ENCODE measurements at places on chromosomes 2 and 18.

- DNase-seq = no peak
Measured at GRCh38 chr2:15705310-15705709, 113.6 kb downstream of the DDX1 start.

- DNase-seq = peak; percentile 98
Measured at GRCh38 chr2:37858400-37858711, 66.7 kb upstream of the RMDN2 start.

DNA sequence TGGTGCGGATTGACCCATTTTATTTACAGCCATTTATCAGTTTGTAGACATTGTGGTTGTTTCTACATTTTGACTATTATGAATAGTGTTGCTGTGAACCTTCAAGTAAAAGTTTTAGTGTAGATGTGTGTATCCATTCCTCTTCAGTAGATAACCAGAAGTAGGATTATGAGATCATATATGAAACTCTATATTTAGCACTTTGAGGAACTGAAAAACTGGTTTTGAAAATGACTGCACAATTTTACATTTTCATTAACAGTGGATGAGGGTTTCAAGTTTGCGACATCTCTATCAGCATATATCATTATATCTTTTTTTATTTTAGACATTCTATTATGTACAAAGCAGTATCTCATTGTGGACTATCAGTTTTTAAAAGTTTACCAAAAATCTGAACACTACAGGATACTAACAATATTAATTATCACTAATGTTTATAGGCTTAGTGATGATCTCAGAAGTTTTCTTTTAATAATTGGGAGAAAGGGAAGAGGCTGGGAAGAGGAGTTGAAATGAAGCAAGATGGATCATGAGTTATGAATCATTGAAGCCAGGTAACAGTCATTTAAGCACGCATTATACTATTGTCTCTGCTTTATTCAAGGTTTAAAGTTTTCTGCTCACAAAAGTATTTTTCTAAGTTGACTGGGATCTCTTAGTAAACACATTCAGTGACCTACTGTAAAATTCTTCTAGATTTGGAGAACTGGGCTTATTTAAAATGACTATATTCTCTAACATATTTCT, 329.0 kb upstream of the LRATD1 start:
- no peak for DNase-seq

- DNase-seq = no peak
Measured at GRCh38 chr18:4058179-4058578, 396.9 kb downstream of the DLGAP1 start.

DNA sequence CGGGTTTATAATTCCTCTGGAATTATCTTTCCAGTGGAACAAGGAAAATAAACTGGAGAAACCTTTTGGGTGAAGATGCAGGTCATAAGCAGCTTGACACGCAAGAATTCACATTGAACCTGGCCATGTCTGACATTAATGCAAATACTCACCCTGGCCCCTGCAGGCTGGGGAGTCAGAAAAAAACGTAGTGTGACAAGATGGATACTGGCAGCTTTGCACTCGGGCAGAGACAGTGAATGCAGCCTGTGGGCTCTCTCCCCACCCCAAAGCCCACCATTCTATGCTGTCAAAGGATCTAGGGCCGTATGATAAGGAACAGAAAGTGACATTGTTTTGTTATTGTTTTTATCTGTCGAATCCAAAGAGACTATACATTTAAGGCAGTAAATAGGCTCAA, 223.1 kb downstream of the RBM43 start:
- DNase-seq = no peak

DNA sequence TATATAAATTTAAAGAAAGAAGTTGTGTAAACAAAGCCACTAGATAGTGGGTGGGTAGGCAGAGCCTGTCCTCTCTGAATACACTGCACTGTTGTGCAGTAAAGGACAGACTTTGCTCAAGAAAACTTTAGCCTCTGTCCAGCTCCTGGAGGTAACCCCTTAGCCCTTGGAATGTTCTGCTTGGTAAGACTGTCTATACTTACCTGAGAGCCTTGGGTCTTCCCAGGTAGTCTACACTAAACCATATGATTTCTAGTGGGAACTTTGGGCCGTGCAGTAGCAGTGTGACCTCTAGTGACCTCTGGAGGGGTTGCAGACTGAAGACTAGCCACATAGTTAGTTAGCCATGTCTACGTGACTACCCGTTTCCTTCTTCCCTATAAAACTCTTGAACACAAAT, 678.3 kb upstream of the NRXN1 start:
- DNase-seq = no peak

DNA sequence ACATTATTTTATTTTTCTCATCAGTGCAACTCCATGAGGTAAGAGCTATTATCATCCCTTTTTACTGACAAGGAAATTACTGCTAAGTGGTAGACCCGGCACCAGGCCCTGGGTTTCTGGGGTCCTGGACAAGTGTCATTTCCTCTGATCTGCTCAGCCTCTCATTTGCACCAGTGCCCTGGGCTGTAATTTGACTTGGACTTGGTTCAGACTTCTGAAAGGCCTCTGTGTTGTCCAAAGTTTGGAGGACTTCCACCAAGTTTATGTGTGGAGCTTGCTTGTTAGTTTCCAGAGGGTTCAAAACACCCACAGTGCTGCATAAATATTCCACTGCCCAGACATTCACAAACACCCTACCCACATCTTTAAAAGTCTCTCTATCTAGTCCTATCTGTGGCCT, 44.0 kb upstream of the PPP1CB start:
- DNase-seq = no peak

- peak; percentile 33 for DNase-seq
Measured at GRCh38 chr18:32317651-32318050, 127.8 kb downstream of the MEP1B start.

DNA sequence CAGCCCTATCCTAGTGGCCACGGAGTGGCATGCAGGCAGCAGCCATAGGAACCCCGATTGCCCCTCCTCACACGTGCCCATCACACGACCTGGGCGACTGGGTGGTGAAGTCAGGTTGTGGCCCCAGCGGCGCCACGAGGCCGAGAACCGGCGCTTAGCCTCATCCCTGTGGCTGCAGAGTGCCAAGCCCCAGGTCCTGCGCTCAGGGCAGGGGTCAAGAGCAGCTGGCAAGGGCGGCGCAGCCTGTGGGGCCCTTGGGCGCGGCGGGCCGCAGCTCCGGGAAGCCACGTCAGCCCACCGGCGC, 73.3 kb downstream of the RPIA start:
- DNase-seq = no peak

GRCh38 chr2:149040451-149040850, 2.0 kb downstream of the LYPD6B start:
- DNase-seq = peak; percentile 35

DNA sequence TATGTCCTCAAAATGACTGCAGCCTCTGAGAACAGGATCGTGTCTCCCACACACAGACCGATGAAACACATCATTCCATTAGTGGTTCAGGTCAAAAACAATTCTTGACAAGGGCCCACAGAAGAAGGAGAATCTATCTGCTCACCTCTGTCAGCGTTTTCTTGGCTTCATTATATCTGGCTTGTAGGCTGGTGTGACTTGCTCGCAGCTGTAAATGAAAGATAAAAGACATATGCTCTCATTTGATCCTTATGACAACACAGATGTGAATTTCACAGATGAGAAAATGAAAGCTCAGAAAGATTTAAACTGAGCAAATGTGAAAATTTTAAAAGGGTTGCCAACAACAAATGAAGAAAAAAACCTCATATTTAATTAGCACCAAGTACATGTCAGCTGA, 61.6 kb downstream of the CCDC93 start:
- no peak for DNase-seq

- DNase-seq = no peak
Measured at GRCh38 chr2:74880054-74880728, 46.3 kb downstream of the HK2 start.

- peak; percentile 70 for DNase-seq
Measured at GRCh38 chr2:48131539-48132270, 225.4 kb upstream of the FBXO11 start.

GRCh38 chr18:31199190-31199769, 36.6 kb upstream of the DSC1 start:
- no peak for DNase-seq

DNA sequence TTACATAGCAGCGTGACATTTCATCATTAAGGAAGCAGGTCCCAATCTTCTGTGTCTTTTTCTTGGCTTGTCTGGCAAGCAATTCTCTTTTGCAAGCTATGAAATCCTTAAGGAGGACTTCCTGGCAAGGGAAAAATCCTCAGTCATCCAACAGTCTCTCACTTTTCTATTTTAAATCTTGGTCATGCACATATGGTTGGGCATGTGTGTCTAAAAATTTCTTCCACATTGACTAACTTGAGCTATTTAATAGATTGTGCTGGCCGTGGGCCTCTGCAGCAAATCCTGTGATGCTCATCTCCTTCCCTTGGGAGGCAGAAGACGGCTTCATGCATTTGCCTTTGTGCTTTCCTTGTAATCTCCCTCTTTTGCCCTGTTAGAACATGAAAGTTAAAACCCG, 634.3 kb upstream of the FANCL start:
- no peak for DNase-seq

GRCh38 chr18:46196627-46197243, 92.5 kb downstream of the HAUS1 start:
- DNase-seq = peak; percentile 39

GRCh38 chr2:68396093-68396492, 31.0 kb downstream of the PLEK start:
- no peak for DNase-seq

DNA sequence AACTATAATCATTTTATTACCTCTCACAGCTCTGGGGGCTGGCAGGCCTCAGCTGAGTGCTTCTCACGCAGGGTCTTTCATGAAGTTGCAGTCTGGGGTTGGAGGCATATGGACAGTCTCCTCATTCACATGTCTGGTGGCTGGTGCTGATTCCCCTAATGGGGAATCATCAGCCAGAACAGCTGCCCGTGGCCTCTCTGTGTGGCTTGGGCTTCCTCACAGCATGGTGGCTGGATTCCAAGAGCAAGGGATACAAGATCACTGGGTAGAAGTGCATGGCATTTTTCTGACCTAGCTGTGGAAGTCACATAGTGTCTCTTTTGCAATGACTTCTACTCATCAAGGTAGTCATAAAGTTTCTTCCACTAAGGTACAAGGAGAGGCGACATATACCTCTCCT, 59.0 kb upstream of the LAPTM4A start:
- DNase-seq = no peak

- DNase-seq = peak; percentile 70
Measured at GRCh38 chr2:84435345-84436025, 23.6 kb downstream of the SUCLG1 start.

GRCh38 chr2:28618221-28619141, 122.6 kb downstream of the PLB1 start:
- DNase-seq = no peak

- peak; percentile 39 for DNase-seq
Measured at GRCh38 chr2:178392215-178392614, 58.8 kb downstream of the PRKRA start.

- no peak for DNase-seq
Measured at GRCh38 chr2:170917219-170917913, 11.7 kb upstream of the GORASP2 start.

DNA sequence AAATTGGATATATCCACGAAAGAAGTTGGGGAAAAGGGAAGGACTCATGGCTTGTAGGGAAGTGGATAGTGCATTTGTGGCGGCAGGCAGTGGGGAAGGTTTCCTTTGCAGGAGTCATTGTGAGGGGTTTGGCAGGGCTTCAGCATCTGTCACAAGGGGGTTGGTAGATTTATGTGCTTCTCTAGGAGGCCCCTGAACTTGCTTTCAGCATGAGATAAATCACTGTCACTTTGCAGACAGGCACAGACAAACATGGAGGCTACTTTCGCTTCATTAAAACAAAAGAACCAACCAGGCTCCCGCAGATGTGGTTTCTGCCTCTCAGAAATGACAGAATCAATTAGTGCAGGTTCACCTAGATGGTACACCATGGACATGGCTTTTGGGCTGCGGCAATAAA, 340.7 kb downstream of the TGIF1 start:
- DNase-seq = peak; percentile 54

- no peak for DNase-seq
Measured at GRCh38 chr2:62102402-62102920, 93.5 kb upstream of the B3GNT2 start.

GRCh38 chr2:233672886-233673285, 1.2 kb downstream of the UGT1A9 start:
- no peak for DNase-seq

DNA sequence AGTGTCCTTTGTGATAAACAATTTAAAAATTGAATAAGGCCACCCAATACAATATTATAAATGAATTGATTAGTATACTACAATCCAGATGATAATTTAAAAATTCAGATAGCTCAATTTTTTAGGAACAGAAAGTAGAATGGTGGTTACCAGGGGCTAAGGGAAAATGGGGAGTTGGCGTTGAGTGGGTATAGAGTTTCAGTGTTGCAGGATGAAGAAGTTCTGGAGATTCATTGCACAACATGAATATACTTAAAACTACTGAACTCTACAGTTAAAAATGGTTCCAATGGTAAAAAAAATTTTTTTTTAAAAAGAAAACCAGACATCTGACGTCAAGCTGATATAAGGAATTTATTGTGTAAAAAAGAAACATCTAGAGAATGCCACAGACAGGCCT, 20.9 kb downstream of the SLC39A6 start:
- no peak for DNase-seq

DNA sequence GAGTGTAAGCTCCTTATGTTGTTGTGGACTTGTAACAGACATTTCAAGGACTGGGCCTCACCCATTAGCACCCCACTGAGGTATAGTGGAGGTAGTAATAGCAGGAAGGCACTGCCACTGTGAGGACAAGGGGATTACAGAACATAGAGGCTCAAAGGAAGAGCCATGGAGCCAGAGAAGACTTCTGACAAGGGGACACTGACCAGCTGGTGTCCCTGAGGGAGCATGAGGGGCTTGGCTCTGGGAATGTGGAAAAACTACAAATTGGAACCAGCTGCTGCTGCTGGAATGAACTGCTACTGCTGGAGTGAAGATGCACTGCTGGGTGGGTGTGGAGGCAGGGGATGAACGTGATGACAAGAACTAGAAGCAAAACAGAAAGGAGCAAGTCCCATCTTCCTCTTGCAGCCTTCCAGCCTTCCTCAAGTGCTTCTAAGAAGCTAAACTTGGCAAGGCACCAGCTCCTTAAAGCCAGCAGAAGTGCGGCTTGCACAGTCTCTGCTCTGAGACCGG, 167.3 kb upstream of the NOSTRIN start:
- DNase-seq = peak; percentile 34

DNA sequence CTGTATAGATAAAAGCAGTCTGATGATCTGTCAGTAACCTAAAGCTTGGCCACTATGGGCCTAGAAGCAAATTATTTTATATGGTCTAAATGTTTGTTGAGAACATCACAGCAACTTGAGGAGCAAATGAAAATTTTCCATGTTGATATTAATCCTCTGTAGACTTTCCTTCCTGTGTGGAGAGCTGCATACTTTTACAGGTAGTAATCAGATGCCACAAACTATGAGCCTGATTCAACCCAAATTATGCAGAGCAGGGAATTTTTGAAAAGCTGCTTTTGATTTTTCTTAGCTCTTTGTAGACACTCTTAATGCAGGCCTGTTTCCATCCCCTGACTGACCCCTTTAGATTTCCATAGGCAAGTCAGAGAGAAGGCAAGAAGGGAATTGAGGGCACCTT, 17.3 kb downstream of the PAX3 start:
- peak; percentile 46 for DNase-seq

- DNase-seq = no peak
Measured at GRCh38 chr2:31373127-31373526, 41.4 kb downstream of the XDH start.

All from EH (cell line).